Activated CD4-positive, alpha-beta T cell treated with anti-CD3 and anti-CD28 coated beads for 36 hours (primary cell): ENCODE measurements at places on chromosomes 4 and X.
A peak's percentile ranks its signal among the peaks of the same experiment; 100 is the strongest.

- DNase-seq, result peak; percentile 4
Measured at GRCh38 chrX:43940816-43941474, 32.2 kb downstream of the NDP start.

DNA sequence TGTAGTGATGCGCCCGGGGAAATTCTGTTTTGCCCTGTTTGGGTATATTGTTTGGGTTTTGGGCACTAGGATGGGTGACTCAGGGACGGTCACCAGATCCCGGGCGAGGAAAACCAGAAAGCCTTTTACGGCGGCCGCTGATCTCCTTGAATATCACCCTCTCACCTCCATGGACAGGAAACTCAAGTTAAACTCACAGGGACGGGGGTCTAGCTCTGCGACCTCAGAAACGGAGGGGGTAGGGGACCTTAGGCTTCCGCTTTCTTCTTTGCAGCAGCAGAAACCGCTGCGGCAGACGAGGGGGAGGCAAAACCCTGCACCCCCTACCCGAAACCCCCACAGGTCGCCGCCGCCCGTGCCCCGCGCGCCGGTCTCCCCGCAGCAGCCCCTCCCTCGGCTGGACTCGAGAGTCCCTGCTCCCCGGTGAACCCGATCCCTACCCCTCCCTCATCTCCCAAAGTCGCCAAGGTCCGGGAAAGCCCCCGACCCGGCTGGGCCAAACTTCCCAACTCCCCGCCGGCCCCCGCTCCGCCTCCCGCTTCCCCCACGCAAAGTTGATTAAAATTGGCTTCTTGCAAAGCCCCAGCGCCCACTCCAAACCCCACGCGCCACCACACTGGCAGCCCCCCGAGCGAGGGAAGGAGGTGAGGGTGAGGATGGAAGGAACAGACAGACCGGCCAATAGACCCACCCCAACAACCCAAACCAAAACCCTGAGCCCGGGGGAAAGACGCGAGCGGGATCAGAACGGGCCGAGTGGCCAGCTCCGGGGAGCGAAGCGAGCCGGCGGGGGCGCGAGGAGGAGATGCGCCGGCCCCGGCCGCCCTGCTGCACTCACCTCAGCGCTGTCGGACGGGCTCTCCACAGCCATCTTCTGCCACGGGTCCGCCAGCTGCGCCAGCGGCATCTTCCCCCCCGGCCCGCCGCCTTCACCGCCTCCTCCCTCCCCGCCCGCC lies 705 bp downstream of the RPS6KA3 start:
- DNase-seq, result peak; percentile 41

DNA sequence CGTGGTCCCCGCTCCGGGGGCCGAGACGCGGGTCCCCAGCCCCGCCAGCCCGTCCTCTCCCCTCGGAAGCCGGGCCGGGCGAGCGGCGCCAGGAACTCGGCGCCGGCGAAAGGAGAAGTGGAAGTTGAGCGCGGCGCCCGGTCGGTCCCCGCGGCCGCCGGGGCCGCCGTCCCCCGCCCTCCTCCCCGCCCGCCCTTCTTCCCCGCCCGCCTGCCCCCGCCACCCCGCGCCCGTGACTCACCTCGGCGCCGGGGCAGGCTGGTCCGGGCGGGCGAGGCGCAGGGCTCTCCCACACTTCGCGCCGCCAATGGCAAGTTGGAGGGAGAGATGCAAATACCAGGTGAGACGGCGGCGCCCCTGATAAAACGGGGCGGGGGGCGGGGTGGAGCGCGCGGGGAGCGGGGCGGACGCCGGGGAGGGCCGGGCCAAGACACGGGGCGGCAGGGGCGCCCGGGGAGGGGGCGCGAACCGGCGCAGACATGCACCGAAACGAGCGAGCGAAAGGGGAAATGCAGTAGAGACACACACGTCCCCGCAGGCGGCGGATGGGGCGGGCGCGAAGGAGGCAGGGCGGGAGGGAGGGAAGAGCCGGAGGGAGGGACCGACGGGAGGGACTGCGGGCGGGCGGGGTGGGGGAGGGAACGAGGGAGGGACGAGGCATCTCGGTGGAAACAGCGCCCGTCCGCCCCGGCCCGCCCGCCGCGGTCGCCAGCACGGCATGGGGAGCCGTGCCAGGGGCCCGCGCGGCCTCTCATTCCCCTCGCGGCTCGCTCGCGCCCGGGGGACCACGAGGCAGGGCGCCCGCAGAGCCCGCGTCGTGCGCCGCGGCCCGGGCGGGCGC lies at the start of gene ELF4:
TSS of gene ELF4 (minus strand) at position 119 of the 841 bp plus-strand sequence. CDS start 29,167 bp downstream, outside the sequence.
- peak; percentile 77 for DNase-seq

DNA sequence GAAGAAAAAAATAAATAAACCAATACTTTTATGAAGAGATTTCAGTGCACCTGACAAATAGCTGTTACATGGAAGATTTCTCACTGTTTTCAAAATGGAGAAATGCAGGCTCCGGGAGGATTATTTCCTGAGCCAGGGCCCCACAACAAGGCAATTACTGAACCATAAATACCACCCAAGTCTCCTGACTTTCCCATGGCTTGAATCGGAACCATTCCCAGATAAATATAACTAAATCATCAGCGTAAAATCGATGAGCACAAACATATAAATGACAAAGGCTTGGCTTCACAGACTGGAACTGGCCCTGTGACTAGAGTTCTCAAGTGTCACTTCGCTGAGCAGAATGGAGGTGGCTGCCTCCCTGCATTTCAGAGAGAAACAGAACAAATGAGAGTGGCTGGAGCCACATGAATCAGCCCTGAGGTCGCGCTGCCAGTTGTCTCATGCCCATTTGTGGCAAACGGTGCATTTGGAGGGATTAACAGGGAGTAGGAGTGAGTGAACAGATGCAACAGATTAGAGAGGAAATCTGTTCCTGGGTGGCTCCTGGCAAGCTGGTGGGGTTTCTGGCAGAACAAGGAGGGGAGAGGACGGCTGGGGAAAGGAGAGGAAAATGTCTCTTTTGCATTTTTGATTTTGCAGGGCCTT lies 57.3 kb upstream of the STIM2 start:
- no peak for DNase-seq

DNA sequence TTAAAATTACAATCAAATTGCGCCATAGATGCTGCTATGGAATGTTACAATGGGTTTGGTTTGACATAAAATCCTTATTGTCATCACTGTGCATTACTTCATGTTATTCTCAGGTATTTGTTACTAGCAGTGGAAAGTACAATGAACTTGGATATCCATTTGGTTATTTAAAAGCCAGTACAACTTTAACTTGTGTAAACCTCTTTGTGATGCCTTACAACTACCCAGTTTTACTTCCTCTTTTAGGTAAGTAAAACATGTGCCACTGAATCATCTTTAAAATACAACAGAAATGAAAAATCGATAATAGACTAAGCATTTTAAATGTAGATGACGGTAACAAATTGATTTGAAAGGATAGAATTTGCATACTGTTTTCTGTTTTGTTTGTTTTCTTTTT lies 35.6 kb downstream of the INTS6L start:
- no peak for DNase-seq

DNA sequence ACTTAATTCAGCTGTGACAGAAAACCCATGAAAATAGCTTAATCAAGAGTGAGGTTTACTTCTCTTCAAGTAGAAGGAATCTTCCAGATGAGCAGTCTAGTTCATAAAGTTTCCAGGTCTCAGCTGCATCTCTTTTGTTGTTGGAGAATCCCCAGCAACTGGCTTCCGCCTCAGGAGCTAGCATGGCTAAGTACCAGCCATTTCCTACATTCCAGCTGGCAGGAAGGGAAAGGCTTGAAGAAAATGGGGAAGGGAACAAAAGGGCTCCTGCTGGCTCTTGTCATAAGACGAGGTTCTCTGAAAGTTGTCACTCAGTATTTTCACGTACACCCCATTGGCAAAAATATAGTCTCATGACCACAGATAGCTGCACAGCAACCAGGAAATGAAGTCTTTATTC lies 27.3 kb upstream of the TRIM2 start:
- no peak for DNase-seq

DNA sequence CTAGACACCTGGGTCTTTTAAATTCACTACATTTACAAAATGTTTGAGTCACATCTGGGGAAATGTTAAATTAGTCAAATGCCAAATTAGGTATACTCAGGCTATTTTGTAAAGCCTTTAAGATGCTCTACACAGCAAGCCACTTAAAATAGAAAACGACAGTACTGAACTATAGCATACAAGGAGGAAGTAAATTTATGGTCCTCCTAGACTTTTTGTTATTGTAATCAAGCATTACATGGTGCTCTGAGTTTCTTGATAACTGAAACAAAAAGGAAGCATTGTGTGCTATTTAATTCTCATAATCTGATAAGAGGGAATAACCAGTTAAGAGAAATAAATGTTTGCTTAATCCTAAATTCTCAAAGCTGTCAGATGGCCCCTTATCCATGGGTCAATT lies 46.2 kb downstream of the SLC9A7 start:
- no peak for DNase-seq

GRCh38 chr4:87045659-87046058 lies 110.8 kb downstream of the AFF1 start:
- no peak for DNase-seq

DNA sequence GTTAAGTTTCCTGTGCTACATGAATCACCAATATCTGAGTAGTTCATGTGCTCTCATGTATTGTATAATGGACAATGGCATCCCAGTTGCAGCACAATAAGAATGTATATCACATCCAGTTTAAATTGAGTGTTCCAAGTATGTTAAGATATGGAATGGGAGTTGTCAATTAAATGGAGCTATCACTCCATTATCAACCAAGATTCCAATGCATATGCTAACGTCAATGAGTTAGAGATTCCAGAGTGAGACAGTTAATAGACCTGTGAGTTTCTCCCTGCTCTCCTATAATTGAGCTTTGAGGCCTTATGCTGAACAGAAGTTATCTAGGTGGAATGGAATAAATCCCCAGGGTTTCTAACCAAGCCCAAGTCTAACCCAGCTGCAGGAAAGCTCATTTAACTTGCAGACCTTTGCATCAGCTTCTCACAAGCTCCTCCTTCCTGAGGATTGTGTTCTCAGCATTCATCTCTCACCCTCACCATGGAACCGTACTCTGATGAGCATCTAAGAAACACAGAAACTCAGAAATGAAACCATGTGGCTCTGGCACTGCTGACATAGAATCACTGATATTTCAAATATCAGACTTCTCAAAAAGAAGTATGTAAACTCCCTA lies 84.8 kb downstream of the TIGD2 start:
- no peak for DNase-seq
